Fibroblast of villous mesenchyme (primary cell): ENCODE measurements at places on chromosomes 1 and 21. TPM values are rescaled to one million over a fixed set of nuclear protein-coding genes. Genes with fewer than 3 reads are reported as not detected.

Gene MCOLN2
- 1.3 and 1.7 TPM in 2 replicates for total RNA-seq

Gene LDLRAD1
- total RNA-seq: not detected in 2 replicates

Gene NUDT4B
- 25.4 and 30.2 TPM in 2 replicates for total RNA-seq

Gene ASCL5
- total RNA-seq: not detected in 2 replicates

Gene PAQR7
- total RNA-seq: 8.1 and 16.0 TPM in 2 replicates

Gene PGLYRP4
- not detected in 2 replicates for total RNA-seq

Gene MAP10
- total RNA-seq: 1.9 and 2.2 TPM in 2 replicates

Gene CFAP74
- not detected in 2 replicates for total RNA-seq

Gene C1orf141
- total RNA-seq: not detected in 2 replicates

DNA sequence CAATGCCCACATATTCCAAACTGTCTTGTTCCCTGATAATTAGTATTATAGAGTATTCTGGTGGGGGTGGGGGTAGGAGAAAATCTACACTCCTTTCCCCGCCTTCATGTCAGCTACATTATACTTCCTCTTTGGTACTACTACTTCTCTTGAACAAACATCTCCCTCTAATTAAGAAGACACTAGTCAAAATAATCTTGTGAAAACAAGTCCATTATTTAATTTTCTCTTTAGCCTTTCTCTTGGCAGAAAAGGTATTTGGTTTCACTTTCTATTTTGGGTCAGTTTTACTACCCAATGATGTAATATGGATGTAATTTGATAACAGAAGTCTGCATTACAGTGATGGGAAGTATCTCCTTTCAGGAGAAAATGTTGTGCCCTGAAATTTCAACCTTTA, 22.5 kb downstream of the NTMT2 start:
- peak; percentile 77 for DNase-seq

DNA sequence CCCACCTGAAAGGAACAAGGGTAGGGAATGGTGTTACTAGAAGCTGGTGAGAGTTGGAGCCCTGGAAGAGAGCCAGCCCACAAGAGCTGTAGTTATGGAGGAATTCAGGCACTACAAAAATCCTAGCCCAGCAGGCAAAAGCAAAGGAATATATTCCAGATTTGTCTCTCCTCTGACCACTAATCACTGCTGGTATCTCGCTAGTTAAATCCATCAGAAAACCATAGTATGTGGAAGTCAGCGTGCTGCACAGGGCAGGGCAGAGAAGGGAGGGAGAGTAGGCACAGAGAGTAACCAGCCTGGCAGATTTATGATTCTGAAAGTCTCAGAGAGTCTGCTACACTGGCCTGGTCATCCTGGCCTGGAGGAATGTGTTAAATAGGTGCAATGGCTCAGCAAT, 88.6 kb downstream of the SELENOF start:
- DNase-seq: peak; percentile 85

DNA sequence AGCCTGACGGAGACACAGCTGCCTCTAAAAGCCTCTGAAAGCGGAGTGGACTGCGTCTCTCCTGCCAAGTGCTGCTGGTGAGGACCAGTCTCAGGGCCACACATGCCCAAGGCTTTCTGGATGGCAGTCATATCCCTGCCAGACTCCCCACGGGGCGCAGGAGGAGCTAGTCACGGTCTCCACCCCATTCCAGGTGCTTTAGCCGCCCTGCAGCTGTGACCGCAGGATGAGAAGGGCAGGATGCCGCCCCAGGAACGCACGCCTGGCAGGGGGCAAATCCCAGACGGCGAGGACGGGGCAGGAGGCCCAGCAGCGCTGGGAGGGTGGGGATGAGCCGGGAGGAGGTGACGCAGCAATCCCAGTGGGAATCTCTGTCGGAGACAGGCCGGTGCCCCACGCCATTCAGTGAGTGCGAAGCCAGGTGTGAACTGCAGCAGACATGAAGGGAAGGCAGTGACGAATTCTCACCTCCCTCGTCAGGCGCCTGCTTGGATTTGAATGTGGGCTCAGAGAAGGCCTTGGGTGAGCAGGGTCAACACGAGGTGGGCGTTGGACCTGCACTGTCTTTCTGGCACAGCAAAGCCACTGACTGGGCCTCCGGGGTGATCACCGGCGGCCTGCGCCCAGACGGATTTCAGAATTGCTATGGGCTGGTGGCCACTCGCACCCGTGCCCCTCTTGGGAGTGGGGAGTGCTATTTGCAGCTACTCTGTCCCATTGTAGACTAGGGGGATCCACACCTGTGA, 38.5 kb upstream of the SLC19A1 start:
- DNase-seq: no peak

DNA sequence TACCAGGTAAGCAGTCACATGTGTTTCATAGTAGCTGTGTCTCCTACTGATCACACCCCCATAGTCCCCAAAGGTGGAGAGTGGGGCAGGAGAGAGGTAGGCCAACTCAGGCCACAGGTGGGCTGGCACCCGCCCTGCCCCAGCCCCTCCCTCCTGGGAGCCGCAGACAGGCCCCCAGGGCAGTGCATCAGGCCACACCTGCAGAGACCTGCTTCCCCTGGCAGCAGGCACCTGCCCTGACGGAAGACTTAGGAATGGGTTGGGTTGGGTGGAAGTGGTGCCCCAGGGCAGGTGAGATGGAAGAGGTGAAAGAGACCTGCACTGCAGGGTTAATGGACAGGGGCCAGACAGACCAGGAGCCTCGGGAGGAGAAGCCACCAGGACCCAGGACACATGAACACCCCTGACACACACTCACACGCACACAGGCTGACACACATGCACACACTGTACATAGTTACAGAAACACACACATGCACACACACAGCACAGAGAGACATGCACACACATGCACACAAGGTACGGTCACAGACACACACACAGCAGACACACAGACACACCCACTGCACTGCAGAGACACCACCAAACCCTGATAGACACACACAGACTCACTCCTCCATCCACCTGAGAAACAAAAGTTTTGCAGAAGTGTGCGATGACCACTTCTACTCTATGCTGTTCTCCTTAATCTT, 1.7 kb upstream of the COL18A1 start:
- DNase-seq: no peak

GRCh38 chr1:71944006-71944405, 338.3 kb downstream of the NEGR1 start:
- DNase-seq: no peak

GRCh38 chr1:228960705-228961104, 225.4 kb downstream of the RHOU start:
- DNase-seq: no peak

DNA sequence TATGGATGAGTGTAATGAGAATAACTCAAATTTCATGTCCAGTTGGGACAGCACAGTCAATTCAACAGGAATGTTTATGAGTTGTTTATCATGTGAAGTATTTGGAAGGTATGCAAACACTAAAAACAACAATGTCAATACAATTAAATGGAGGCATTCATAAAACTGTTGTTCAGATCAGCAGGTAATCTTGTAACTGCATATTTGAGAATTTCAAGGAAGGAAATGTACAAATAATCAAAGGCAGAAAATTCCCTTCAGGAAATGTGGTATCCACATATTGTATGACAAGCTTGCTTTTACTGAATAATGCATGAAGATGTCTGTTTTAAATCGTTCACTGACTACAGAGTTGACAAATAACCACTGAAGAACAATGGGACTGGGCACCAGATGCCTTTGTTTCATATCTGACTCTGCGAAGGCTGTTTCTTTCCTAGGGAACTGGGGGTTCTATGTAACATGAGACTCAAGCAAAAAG, 198.3 kb downstream of the LTN1 start:
- DNase-seq: peak; percentile 39

- no peak for DNase-seq
Measured at GRCh38 chr1:36211307-36211706, 12.9 kb upstream of the THRAP3 start.

- no peak for DNase-seq
Measured at GRCh38 chr1:167679714-167680113, 42.1 kb upstream of the MPZL1 start.

DNA sequence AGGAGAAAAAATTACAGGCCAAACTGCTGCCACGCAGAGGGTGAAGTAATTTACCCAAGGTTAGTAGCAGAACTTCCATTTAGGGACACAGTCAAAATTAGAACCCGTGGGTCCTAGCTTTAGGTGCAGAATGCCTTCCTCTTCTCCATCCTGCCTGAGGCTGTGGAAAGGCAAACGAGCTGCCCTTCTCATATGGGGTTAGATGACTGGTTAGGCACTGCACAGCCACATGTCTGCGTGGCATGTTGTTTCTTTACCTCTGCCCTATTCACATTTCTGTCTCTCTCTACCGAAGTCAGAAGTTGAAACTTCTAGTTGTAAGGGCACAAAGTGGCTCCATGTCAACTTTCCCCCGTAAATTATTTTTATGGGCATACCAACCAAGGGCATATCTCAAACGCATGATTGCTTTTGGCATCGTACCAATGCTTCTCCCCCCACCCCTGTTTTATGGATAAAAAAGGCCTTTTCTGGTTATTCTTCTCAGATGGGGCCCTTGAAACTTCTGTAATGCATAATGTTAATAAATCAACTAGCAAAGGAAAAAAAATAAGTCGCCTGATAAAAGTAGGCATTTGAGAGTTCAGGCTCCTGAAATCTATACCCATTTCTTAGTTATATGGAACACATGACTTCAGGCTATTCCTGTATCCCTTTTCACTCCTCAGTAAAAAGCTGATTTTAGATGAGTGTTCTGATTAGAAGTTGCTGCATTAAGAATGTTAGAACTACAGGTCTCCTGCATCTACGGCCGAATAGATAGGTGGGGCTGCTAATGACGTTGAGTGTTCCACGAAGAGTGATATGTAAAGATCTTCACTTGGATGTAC, 139.6 kb upstream of the NRIP1 start:
- no peak for DNase-seq

- DNase-seq: peak; percentile 34
Measured at GRCh38 chr1:211932231-211932932, 101.8 kb upstream of the LPGAT1 start.

GRCh38 chr1:18924221-18924691, 21.9 kb upstream of the ALDH4A1 start:
- DNase-seq: peak; percentile 64

GRCh38 chr1:39434797-39435395, 56.5 kb upstream of the BMP8A start:
- no peak for DNase-seq

- DNase-seq: no peak
Measured at GRCh38 chr1:61320575-61320974, 238.2 kb downstream of the NFIA start.

DNA sequence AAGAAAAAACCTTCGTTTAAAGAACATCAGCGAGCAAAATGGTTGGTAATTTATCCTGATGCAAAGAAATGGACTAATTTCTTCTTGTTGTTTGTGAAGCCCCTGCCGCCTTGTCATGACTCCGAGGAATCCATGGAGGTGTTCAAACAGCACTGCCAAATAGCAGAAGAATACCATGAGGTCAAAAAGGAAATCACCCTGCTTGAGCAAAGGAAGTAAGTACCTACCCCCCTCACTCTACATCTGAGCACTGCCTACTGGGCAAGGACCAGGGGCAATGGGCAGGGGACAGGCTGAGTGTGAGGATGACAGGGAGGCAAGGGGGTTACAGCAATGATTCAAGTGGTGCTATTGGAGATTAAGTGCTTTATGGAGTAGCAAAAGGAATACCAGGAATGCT, 29.4 kb downstream of the MAP3K7CL start:
- DNase-seq: no peak

- DNase-seq: no peak
Measured at GRCh38 chr1:31122101-31122735, 56.7 kb upstream of the PUM1 start.

GRCh38 chr21:14483296-14483695, 62.8 kb downstream of the SAMSN1 start:
- DNase-seq: no peak

GRCh38 chr1:3702528-3702927, 49.7 kb upstream of the CCDC27 start:
- DNase-seq: no peak

DNA sequence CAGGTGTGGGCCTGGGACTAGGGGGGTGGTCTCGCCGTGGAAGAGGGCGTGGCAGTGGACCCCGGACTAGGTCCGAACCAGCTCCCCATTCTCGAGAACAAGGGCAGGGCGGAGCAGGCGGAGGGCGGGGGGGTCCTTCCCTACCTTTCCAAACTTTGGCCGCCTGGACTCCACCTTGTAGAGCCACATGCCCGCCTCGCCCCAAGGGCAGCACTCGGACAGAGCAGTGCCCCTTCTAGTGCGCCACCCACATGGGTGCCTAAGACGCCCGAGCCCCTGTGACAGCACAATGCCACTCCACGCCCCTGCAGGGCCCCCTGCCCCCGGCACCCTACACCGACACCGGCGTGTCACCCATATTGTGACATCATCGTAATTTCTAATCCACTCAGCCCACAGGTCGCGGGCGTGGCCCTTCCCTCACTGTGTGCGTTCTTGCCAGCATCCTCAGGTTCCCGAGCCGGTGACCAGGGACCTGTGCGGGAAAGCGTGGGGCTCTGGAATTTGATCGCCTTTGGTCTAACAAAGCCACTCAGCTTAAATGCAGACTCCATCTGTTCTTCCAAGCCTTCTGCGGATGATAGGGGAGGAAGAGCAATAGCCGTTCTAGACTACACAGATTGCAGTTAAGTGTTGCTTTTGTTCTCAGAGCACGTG, 553 bp upstream of the STMN1 start:
- no peak for DNase-seq

DNA sequence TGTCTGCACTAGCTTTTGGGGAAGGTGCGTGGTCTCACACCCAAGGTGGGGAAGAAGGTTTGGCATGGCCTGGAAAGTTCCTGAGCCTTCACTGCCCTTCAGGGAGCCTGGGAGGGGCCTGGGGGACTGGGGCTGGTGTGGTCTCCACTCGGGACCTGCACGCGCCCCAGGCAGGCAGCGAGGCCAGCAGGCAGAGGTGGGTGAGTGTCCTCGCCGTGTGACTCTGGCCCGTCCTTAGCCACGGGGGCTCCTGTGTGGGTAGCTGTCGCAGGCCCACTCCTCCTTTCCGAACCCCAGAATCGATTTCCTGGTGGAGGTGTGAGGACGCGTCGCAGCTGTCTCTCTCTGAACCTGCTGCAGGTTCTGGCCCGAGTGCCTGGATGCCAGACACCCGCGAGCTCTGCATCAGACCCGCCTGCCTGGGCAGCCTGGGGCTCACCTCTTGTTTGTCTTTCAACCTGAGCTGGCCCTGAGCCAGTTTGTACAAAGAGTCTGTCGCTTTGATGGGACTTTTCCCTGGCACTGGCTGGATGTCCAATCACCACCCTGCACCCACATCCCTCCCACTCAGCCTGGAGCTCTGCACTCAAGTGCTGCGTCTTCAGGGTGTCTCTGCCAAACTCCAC, 36.0 kb upstream of the SLC19A1 start:
- DNase-seq: no peak

GRCh38 chr1:1262071-1262470, 11.6 kb downstream of the UBE2J2 start:
- DNase-seq: no peak

GRCh38 chr1:94302497-94302896, 65.1 kb upstream of the ARHGAP29 start:
- no peak for DNase-seq

DNA sequence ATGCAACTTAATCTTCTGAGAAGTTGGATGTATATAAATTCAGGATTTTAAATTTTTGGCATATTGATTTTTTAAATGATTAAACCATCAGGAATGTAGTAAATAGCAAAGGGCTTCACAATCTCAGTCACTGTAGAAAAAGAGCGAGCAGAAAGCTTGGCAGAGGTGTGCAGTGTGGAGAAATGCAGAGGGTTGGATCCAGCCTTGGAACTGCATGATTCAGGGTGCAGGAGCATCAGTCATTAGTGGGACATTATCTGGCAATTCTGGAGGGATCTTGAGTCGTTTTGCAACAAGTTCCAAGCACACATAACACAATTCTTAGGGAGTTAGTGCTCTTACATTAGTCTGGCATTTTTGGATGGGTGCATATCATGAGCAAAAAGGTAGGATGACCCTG, 267.9 kb downstream of the PLA2G4A start:
- no peak for DNase-seq
